Epithelial cell of alveolus of lung (primary cell): ENCODE measurements at places on chromosomes 5 and 9. TPM values are rescaled to one million over a fixed set of nuclear protein-coding genes. Genes with fewer than 3 reads are reported as not detected.

Gene COL15A1
- total RNA-seq = 11.3 and 18.0 TPM in 2 replicates

Gene TMC1
- total RNA-seq = not detected in 2 replicates

Gene DMAC1
- 18.1 and 18.4 TPM in 2 replicates for total RNA-seq

Gene PCDHA11
- not detected in 2 replicates for total RNA-seq

Gene ANKRD31
- total RNA-seq = under 0.01 TPM in 2 replicates

Gene ZFP2
- total RNA-seq = 0.39 and 2.2 TPM in 2 replicates

Gene CTSV
- total RNA-seq = 0.24 and 2.1 TPM in 2 replicates

Gene SLC9A3
- 1.6 and 5.3 TPM in 2 replicates for total RNA-seq

Gene NMUR2
- 0.24 TPM in 1 of 2 replicates, not detected in the other for total RNA-seq

Gene ANKRD34B
- 0.13 TPM in 1 of 2 replicates, not detected in the other for total RNA-seq

Gene HBEGF
- 2.9 and 18.6 TPM in 2 replicates for total RNA-seq

Gene C5orf58
- 1.4 TPM in 1 of 2 replicates, not detected in the other for total RNA-seq

Gene ROR2
- total RNA-seq = 16.3 and 79.0 TPM in 2 replicates

Gene DOCK8
- total RNA-seq = 0.24 and 0.52 TPM in 2 replicates

Gene WDR38
- not detected in 2 replicates for total RNA-seq

Gene SPINK6
- total RNA-seq = not detected in 2 replicates

Gene LRRC14B
- total RNA-seq = not detected in 2 replicates

Gene SOHLH1
- total RNA-seq = not detected in 2 replicates
